ENCODE measurements at places on chromosomes 11 and 22.

DNA sequence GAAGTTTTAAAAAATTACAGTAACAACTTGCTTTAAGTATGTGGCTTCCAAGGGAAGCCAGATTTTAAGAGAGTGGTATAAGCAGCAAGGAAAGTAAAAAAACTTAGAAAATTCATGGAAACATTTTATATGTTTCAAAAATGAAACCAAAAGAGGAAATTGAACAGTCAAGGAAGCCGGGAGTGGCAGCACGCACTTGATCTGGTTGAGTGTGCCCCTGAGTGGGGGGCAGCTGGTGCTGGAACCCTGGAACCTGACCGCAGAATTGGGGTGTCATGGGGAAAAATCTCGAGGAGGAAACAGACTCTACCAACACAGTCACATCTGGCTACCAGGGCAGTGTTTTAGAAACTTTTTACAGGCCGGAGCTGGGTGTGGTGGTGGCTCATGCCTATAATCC, 14.0 kb downstream of the MICALL1 start:
- DNase-seq, result no peak

- no peak for DNase-seq
These were observed 13.2 kb upstream of the MPZL2 start for GRCh38 chr11:118277312-118277711.

- no peak for DNase-seq
These were observed 332.0 kb upstream of the CCDC179 start for GRCh38 chr11:23192256-23192655.

GRCh38 chr11:19466314-19466713, 225.6 kb upstream of the E2F8 start:
- DNase-seq, result no peak

GRCh38 chr11:128506999-128507611, 80.3 kb downstream of the ETS1 start:
- no peak for DNase-seq

GRCh38 chr11:113265362-113265761, 49.0 kb upstream of the TTC12 start:
- DNase-seq, result no peak

- no peak for DNase-seq
These were observed 48.2 kb upstream of the FTH1 start for GRCh38 chr11:62015615-62016014.

GRCh38 chr11:115528225-115528624, 24.0 kb upstream of the CADM1 start:
- no peak for DNase-seq

DNA sequence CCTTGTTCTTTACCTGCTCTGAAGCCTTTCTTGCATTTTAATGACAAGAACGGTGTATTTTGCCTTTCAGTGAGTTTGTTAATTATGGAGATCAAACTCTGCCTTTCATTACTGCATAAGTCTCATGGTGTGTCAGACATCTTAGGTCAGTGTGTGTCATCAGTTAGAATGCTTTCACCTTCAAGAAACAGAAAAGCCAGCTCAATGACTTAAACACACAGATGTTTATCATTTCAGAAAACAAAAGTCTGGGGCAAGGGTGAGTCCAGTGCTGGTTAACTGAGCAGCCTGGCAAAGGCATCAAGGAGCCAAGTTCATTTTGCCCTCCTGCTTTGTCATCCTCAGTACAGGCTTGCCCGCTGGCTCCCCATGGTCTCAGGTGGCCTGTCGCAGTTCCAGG, 54.5 kb downstream of the PACS1 start:
- no peak for DNase-seq

DNA sequence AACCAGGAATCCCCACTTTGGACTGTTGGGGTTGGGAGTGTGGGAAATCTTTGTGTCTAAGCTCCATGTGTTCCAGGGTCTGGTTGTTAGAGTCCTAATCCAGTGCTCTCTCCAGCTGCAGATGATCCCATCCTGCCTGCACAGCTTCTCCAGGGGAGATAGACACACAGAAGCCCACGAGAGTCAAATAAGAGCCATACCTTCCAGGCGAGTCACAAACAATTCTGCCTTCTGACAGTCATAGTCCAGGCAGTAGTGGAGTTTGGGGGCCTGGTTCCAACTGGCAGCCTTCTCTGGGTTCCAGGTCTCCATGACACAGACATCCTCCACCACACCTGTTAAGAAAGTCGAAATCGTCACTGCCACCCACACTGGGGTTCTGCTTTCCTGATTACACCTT, 32.1 kb downstream of the SYT13 start:
- DNase-seq, result no peak
